ENCODE measurements at places on chromosomes 2 and 18.

GRCh38 chr2:180652794-180653193 lies 327.6 kb upstream of the UBE2E3 start:
- no peak for DNase-seq

- DNase-seq: no peak
Observed at GRCh38 chr2:202965810-202966460, 48.7 kb upstream of the NBEAL1 start.

GRCh38 chr2:222922019-222922800 lies 61.4 kb downstream of the ACSL3 start:
- DNase-seq: no peak

DNA sequence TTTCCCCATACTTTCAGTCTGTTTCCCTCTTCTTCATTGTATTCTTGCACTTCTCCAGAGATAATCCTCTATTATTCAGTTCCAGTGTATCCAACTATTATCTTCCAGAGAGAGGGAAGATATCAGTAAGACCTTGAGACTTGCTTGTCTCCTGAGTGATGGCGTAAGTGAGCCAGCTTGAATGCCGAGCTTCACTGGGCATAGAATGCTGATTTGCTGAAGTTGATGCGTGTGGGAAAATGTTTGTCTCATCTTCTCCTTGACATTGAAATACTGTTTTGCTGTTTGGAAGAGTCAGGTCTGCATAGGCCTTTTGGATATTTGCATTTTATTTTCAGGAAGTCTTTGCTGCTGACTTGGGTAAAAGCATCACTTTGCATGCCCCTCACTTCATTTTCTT lies 41.1 kb upstream of the MGAT5 start:
- DNase-seq: no peak

DNA sequence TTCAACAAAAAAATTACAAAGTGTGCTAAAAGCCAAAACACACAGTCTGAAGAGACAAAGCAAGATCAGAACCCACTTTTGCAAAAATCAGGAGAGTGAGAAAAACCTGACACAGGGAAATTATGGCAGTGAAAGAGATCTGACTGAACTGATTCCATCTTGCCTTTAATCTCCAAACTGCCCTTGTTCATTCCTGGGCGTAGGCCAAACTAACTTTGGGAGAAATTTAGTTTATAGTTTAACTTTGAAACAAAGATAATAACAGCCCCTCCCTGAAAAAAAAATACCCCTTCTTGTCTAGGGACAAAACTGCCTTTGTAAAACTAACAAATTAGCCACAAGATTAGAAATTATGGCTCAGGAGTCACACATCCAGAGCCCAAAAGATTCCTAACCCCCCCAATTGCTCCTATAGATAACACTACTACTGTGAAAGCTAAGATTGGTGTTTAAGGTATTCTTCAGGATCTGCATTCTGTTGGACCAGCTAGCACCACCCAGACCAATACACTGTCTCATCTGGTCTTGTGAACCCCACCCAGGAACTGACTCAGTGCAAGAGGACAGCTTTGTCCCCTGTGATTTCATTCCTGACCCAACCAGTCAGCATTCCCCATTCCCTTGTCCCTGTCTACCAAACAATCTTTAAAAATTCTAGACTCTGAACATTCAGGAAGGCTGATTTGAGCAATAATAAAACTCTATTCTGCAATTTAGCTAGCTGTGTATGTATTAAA lies 226.1 kb upstream of the SH3BP4 start:
- no peak for DNase-seq

DNA sequence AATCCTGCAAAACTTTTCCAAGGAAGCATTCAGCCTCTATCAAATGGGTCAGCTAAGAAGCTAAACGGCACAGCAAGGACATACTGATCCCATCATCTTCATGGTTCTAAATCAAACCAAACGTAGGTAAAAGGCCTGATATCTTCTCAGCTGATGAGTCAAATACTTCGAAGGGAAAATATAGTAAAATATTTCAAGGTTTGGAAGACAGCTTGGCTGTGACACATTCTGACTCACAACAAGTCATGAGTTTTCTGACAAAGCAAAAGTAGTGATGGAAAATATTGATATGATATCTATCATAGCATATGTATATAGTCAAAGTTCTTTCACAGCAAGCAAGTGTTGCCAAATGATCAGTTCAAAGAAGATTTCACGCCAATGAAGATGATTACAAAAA lies 31.5 kb downstream of the DOCK10 start:
- no peak for DNase-seq

- no peak for DNase-seq
Observed at GRCh38 chr2:188601391-188601790, 309.7 kb downstream of the GULP1 start.

GRCh38 chr2:241654551-241654950 lies 17.1 kb downstream of the ATG4B start:
- DNase-seq: no peak

DNA sequence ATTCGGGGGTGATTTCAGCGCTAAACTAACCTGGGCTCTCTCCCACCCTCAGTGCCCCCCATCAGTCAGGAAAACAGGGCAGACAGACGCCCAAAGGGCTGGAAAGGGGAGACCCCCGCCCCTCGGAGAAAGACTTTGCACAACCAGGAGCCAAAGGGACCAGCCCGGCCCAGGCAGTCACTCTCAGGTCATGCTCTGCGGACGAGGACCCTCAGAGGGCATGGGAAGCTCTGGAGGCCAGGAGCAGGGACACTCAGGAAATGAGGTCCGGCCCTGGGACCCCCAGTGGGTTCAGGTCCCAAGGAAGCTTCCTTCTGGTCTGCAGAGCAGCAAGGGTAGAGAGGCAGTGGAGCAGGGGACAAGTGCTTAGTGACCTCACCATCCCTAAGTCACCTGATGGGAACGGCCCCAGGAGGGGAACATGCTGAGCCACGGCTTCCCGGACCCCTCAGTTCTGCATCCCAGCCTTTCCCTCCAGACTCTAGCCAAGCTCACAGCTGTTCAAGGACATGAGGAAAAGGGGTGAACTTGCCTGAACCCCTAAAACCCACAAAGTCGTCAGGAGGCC lies 88.0 kb upstream of the GPC1 start:
- DNase-seq: no peak

DNA sequence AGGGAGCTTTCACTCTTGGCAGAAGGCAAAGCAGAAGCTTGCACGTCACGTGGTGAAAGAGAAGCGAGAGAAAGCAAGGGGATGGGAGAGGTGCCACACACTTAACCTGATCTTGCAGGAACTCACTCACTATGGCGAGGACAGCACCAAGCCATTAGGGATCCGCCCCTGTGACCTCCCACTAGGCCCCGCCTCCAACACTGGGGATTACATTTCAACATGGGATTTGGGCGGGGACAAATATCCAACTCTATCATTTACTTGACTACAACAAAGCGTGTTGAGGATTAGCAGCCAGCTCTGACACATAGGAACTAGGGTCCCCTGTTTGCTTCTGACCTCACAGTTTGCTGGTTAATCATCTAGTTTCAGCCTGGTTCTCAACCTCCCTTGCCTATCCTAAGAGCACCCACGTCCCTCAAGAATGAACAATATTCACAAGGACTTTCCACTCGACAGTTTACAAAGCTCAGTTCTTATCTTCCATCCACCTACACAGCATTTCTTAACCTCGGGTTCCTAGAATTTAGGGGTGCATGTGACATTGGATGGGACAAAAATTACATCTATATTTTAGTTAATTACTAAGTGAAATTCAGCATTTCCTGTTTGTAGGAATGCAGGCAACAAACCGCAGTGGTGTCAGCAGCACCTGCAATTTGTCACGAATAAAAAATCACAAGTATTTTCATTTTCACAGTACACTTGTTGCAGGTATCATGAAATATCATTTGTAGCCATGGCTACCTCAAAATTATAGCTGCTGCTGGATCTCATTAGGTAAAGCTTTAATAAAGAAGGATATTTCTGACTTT lies 36.0 kb downstream of the LBH start:
- DNase-seq: peak; percentile 76

GRCh38 chr2:27363933-27364332 lies 6.2 kb downstream of the EIF2B4 start:
- DNase-seq: no peak

DNA sequence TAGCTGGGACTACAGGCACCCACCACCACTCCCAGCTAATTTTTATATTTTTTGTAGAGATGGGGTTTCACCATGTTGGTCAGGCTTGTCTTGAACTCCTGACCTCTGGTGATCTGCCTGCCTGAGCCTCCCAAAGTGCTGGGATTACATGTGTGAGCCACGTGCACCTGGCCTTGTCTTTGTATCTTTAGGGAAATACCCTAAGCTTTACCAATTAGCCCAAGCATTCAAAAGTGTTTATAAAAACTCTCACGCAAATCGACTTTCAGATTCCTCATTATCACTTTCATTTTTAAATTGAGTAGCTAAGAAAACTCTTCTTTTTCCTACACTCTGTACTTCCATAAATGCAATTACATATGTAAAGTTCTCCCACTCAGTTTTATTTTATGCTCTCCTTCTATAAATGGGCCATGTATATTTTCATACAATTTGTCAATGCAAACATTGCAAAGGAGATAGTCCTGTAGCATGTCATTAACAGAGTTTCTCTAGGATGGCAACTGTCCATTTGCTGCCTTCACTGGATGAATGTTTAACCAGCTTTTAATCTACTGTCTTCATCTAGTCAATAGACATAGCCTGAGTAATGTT lies 326.2 kb upstream of the LRATD1 start:
- DNase-seq: no peak

All from activated T-cell treated with anti-CD3 and anti-CD28 coated beads, Interleukin-2, amount 50 U/mL, for 24 hours (primary cell).